Amygdala (tissue), 56 donors: ENCODE measurements at places on chromosomes 3 and 15.

- DNase-seq: no peak
Measured at GRCh38 chr3:39113291-39113690, 5.8 kb downstream of the TTC21A start.

DNA sequence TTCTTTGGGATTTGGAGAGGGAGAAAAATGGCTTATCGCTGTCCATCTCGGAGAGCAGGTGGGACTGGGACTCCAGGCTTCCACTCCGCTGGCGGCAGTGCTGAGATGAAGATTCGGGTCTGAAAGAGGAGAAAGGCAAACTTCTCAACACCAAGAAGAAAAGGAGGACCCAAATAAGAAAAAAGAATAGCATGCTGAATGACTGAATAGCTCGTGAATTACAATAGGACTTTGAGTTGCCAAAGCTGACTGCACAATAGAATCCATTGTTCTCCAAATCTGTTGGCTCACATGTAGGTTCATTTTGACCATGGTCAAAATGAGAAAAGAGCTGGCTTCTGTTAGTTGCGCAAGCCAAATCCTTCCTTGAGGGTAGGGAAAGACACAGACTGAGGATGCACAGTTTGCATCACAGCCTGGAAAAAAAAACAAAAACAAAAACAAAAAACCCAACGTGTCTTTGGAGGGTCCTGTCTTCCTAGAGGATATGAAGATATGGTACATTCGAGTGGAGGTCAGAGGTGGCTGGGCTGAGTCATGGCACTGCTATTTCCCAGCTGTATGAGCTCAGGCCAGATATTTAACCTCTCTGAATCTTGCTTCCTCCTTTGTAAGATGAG lies 59.3 kb upstream of the LMOD3 start:
- peak; percentile 5 for DNase-seq

GRCh38 chr3:3836845-3837244 lies 37.6 kb downstream of the LRRN1 start:
- no peak for DNase-seq

DNA sequence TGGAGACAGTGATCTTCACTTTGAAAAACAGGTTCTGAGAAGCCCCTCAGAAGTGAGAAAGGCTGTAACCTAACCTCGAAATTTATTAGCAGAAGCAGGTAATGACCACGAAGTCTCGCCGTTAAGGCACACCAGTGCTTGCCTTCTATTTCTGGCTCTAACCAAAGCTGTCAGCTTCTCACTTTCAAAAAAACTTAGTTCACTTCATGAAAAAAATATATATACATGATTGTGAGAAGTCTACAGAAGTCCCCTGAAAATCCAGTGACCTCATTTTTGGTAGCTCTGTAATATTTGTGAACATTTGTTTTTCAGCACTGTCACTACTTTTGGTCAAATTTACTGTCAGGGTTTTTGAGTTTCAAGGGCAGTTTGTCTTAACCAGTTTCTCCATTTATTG lies 19.1 kb upstream of the AKAP13 start:
- DNase-seq: no peak

DNA sequence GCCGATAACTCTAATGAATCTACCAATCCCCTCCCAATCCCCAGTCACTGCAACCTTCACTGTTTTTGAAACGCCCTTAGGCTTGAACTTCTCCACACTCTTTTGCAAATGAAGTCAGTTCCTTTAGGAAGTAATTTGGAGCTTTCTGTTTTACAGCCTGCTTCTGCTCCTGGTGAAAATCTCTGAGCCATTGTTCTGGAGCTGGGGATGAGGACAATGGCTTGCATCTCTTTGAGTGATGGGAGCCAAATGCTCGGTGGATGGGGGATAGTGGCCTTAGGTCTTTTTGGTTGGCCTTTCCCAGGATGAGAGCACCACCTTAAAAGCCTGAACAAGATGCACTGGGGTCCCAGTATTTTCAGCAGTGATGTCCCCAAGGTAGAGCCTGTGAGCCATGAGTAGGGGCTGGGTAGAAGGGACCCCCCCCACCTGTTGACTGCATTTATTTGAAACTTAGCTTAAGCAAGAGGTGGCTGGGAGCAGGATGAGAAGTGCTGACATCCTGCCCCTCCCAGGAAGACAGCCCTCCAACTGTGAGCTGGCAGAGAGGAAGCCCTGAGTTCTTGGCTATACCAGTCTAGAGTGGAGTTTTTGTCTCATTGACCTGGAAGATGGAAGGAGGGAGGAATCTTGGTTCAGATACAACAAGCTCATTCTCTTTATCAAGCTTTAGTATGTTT lies 7.6 kb upstream of the MYO5C start:
- no peak for DNase-seq

DNA sequence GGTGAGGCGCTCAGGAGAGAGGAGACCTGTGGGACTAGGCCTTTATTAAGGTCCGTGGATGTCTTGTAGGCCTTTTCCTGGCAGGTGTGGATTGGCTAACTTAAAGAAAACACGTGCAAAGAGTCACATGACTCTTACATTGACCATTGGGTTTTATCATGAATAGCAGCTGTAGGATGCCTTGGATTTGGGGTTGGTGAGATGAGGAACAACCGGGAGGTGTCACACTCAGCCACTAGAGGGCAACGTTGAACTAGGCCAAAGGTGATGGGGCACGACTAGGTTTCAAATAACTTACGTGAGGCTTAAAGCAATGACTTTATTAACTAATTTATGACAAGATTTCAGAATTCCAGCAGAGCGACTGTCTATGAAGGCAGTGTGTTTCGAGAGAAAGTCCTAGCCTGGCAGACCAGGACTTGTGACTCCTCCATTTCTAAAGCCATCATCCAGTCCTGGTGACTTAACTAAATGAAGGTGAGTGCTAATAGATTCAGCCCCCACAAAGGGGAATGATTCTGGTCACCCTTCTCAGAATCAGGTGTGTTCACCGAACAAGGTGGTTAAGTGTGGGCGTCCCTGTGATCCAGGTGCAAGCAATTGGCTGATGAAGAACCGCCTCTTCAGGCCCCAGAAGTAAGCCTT lies 345.6 kb downstream of the MCTP2 start:
- no peak for DNase-seq

GRCh38 chr15:41936649-41937567 lies 35.4 kb downstream of the EHD4 start:
- DNase-seq: no peak

DNA sequence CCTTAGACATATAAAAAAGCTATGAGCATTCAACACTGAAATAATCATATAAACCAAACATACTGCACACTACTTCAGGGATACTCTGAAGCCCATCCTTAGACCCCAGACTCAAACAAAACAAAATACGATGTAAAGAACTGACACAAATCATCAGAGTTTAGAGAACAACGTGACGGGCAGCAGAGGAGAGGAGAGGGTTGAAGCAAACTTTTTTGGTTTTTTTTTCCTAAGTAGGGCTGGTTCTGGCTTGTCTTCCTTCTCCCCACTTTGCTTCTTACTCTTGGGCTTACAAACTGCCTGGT lies 34.7 kb downstream of the GAP43 start:
- DNase-seq: no peak
